ENCODE measurements at places on chromosomes 7 and 10. TPM values are rescaled to one million over a fixed set of nuclear protein-coding genes. Genes with fewer than 3 reads are reported as not detected.

The DLG5 gene
- total RNA-seq: 6.5 TPM

DNA sequence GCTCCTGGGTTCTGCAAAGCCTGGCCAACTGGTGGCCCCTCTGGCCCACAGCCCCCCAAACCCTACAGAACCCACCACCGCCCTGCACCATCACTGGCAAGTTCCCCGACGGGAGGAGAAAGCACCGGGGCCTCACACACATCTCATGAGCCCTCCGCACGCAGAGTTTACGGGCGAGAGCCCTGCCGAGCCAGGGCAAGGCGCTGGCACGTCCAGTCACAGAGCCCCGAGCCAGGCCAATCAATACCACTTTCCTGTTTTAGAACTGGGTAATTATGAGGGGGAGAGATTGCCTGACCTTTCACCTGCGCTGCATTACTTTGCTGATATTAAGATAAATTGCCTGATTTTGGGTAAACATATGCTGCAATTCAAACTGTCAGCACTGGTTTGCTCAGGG, 113.3 kb downstream of the EBF3 start:
- DNase-seq: no peak

DNA sequence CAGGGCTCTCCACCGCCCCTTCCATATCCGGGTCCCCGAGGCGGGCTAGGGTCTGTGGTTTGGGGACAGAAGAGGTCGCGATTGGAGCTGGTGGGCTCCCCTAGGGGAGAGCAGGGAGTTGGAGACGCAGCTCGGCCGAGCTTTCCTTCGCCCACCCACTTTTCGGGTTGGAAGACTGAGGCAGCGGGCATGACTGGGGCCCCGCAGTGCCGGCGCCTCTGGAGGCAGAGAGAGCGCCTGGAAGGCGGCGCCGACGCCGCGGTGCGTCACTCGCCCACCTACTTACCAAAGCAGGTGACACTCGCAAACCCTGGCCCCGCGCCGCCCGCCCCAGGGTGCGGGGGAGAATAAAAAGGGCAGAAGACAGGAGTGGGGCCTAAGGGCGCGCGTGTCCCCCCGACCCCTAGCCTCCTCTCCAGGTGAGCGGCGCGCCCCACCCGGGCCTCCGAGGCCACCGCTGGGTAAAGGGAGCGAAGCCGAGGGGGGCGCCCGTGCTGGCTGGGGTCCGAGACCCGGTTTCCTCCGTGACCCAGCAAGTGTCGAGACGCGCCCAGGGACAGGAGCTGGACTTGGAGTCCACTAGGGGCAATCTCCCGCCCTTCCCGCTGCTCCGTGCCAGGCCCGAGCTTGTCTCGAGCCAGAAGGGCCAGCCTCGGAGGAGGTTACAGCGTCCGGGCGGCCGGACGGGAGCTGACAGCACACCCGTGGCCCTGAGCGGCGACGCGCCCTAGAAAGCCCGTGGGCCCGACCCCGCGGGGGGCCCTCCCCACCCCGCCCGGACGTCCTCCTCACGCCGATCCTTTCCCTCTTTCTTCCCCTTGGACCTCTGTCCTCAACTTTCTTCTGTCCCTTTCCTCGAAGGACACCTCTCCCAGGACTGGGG, 34.4 kb upstream of the GRID1 start:
- DNase-seq: peak; percentile 85

GRCh38 chr7:93159490-93159889, 11.3 kb upstream of the SAMD9L start:
- no peak for DNase-seq

DNA sequence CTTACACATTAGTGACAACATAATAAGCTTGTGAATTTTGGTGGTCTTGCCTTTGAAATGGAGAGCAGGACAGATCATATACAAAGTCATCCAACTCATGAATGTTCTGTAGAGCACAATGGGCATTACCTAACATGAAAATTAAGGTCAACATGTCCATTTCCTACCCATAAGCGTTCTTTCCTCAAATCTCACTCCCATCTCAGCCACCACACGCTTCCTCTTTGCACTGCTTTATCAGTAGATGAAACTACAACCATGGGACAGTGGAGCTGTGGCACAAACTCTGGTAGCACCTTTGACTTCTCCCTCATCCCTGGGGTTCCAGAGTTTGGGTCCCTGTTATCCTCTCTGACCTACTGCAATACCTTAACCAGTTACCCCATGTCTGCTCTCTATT, 2.2 kb downstream of the PON2 start:
- no peak for DNase-seq

DNA sequence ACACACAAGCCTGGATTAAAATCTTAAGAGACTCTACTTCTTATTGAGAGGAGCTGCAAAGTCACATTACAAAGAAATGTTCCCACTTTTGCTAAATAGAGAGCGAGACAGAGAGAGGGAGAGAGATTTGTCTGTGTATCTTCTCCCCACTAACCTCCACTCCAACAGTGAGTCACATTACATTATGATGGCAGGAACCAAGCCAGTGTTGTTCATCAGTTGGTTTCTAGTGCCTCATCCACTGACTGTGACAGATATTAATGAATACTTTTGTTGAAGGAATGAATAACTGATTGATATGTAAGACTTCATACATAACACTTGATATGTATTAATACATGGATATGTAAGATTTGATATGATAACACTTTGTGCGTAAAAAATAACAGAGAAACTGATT, 258.2 kb upstream of the SORCS1 start:
- DNase-seq: no peak

DNA sequence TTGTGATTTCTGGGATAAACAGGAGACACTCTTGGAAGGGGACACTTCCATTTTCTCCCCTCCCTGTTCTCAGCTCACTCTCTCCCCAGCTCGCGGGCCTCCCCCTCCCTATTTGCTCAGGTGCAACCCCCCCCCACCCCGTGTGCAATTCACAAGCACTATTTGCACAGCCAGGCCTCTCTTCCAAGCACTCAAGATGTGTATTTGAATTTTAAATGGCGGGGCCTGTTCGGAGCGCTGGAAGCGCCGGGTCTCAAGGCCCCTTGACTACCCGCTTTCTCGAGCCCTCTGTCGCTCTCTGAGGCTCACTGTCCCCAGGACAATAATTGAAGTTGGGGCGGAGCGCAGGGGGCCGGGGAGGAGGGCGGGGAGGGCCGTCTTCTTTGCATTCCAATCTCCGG, 7.8 kb downstream of the SHH start:
- DNase-seq: no peak

The CLEC2L gene
- total RNA-seq: not detected

The XRCC2 gene
- 13.2 TPM for total RNA-seq

The CALHM1 gene
- not detected for total RNA-seq

The CACNB2 gene
- total RNA-seq: not detected

The LUC7L2 gene
- 217 TPM for total RNA-seq

The ADCY1 gene
- 58.9 TPM for total RNA-seq

The CD36 gene
- 0.65 TPM for total RNA-seq

- no peak for DNase-seq
These were observed 3.3 kb downstream of the FRAT2 start for GRCh38 chr10:97331153-97331703.

- DNase-seq: no peak
These were observed 1.2 kb upstream of the DKK1 start for GRCh38 chr10:52312942-52313255.

- no peak for DNase-seq
These were observed 150.3 kb upstream of the CHST15 start for GRCh38 chr10:124243702-124244121.

DNA sequence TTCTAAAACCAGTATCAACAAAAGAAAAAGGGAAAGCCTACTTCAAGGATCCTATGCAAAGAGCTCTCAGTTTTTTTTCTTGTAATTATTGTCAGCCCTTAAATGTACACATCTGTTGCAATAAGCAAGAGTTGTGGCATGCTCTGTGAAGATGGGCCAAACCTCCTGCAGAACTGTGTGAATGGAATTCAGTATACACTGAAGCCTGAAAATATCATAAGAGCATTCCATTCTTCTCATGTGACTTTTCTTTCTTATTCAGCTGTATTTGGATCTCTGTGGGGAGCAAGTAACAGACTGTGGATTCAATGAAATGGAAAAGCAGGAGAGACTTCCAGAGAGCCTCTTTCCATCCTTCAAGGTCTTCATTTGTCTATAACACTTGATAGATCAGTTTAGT, 130.7 kb downstream of the SAMD9 start:
- no peak for DNase-seq

GRCh38 chr10:35152992-35153391, 26.3 kb downstream of the CREM start:
- DNase-seq: no peak

The SEC61G gene
- total RNA-seq: 123 TPM

- DNase-seq: no peak
These were observed 5.8 kb downstream of the CTBP2 start for GRCh38 chr10:125154529-125154928.

DNA sequence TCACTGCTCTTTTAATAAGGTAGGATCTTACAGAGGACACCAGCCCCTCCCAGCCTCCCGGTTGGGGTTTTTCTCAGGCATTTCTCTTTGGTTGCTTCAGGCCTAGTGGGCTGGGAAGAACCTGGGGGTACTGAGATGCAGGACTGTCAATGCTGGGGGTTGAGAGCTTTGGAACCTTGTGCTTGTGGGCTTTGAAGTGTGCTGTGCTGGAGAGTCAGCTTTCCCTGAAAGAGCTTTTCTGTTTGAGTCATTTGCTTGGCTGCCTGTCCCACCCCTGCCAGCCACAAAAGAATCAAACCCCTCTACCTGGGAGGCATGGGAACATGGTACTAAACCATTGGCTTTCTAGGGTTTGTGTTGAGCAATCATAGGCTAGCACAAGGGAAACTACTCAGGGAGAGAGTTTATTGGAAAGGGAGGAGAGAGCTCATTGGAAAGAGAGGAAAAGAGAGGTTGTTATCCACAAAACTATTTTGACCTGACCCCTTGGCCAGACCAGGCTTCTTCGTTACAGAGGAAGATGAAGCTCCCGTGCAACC, 1.4 kb downstream of the SCD start:
- DNase-seq: no peak

- DNase-seq: no peak
These were observed 97.2 kb downstream of the KAT6B start for GRCh38 chr10:74923556-74923955.

GRCh38 chr7:20158684-20159083, 58.5 kb downstream of the MACC1 start:
- no peak for DNase-seq

The MCM10 gene
- total RNA-seq: 30.6 TPM

DNA sequence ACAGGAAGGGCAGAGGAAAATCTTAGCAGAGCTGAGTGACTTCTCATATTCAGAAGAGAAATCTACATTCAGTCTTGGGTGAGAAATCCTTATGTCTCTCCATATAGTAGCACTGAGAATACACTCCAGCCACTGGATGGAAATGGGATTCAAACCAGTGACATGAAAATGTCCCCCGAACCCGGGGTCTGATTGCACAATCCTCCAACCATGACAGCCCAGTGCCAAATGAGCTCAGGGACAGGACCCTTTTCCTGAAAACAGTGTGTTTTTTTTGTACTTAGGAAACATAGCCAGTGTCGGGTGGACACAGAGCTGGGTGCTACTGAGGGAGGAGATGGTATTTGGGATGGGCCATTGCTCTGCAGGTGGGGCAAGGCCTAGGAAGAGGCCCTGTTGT, 185.6 kb downstream of the CXCL12 start:
- DNase-seq: no peak

- DNase-seq: no peak
These were observed 6.9 kb upstream of the BPGM start for GRCh38 chr7:134639683-134640279.

- DNase-seq: no peak
These were observed 77.6 kb upstream of the ZMIZ1 start for GRCh38 chr10:78991187-78991586.

The LRRC61 gene
- total RNA-seq: 37.1 TPM

The EN2 gene
- total RNA-seq: not detected

DNA sequence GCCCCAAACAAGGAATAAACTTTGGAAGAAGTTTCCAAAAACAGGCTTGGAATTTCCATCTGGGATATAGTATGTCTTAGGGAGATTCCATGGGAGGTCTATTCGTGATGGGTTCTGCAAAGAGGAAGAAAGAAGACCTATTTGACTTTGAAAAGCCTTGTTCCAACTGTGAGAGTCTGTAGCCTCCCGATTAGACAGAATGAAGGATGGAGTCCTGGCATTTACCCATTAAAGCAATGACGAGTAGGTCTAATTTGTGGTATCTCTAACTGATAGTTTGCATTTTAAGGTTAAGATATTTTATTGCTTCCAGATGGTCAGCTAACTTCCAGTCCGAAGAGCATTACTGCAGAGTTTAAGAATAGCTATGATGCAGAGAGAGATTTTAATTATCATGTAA, 19.5 kb upstream of the GALNT17 start:
- no peak for DNase-seq

The GRID2IP gene
- 0.28 TPM for total RNA-seq

- no peak for DNase-seq
These were observed 28.6 kb upstream of the INSIG1 start for GRCh38 chr7:155268921-155269650.

The FGFBP3 gene
- total RNA-seq: 1.4 TPM

The CALHM3 gene
- total RNA-seq: not detected

DNA sequence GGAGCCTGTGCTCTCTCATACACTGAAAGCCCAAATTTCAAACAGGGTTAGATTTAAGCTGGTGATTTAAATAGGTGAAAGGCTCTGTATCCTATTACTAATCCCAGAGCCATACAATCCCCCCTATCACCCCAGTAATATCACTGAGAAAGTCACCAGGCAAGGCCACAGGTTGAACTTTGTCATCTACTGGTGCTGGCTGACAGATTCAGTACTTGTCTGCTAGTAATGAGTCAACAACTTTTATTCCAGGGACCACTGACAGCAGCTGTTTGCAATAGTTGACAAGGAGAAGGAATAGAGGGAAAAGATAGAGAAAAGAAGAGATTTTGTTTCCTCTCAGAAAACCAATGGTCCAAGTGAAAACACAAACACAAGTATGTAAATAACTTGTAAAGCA, 10.4 kb downstream of the ASB15 start:
- no peak for DNase-seq

The LGI1 gene
- not detected for total RNA-seq

The ALOX5 gene
- total RNA-seq: 4.0 TPM

GRCh38 chr10:96152437-96152836, 22.3 kb downstream of the ZNF518A start:
- DNase-seq: no peak

DNA sequence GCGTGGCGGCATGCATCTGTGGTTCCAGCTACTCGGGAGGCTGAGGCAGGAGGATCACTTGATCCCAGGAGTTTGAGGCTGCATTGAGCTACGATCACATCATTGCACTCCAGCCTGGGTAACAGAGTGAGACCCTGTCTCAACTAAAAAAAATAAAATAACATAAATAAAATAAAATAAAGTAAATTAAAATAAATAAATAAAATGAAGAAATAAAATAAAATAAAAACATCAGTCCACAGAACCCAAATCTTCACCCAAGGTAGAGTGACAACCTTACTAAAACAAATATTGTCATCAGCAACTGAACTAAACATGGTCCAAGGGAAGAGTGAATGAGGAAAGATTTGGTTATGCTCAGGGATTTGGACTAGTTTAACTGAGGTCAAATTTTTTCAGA, 24.8 kb upstream of the OCM2 start:
- DNase-seq: no peak

DNA sequence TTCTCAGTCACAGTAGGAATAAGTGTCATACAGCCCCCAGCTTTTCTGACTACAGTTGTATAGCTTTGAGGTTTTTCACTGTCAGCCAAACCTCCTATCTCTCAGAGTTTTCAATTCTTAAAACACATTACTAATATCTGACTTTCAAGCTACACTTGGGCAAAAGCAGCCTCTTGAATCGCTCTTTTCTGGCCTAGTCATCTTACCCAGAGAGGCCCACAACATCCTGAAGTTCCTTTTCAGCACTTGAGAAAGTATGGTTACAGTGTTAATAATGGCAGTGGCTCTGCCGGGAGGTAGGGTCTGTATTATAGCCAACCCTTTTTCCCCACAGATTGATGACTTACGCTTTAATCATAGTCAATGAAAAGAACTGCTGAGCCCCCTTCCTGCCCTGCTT, 181.0 kb downstream of the LRRC4 start:
- DNase-seq: peak; percentile 36

Measured in activated T-cell treated with anti-CD3 and anti-CD28 coated beads, Interleukin-2, amount 50 U/mL, for 72 hours (primary cell).